ENCODE measurements at places on chromosomes 5 and 9. TPM values are rescaled to one million over a fixed set of nuclear protein-coding genes. Genes with fewer than 3 reads are reported as not detected.

The FCN2 gene
- 0.72 TPM for polyA plus RNA-seq

The FAM151B gene
- polyA plus RNA-seq: 0.59 TPM

The DHX29 gene
- polyA plus RNA-seq: 9.1 TPM

The BAAT gene
- polyA plus RNA-seq: 0.11 TPM

The UBE2QL1 gene
- polyA plus RNA-seq: 9.3 TPM

- no peak for DNase-seq
Observed at GRCh38 chr9:88380118-88380517, 8.1 kb upstream of the SPIN1 start.

DNA sequence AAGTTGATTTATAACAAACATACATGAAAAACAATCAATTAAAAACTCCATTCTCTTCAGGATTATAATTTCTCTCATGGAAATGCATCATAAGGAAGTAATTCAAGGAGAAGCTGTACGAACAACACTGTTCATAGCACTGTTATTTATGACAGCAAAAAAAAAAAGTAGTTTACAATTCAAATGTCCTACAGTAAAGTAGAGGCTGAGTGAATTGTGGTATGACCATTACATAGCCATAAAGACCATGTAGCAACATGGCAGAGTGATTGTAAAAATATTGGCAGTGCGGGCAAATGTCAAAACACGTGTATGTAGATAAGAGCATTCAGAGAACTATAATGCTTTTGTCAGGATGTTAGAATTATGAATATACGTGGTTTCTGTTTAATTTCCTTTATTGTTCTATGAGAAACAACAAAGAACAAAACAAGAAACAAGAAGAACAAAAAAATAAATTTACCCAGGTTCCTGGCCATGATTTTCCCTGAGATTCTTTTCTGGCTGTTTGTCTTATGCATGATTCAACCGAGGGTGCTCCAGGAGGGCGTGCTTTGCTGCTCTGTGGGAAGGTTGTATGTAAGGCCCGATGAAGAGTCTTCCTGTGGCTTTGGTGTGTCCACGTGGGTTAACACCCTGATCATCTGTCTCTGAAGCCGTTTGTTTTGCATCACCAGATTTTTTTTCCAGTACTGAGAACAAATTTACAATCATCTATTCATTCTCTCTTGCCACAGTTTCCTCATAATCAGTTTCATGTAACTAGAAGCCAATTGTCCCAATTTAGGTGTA lies 28.8 kb downstream of the GCNT4 start:
- DNase-seq: no peak

DNA sequence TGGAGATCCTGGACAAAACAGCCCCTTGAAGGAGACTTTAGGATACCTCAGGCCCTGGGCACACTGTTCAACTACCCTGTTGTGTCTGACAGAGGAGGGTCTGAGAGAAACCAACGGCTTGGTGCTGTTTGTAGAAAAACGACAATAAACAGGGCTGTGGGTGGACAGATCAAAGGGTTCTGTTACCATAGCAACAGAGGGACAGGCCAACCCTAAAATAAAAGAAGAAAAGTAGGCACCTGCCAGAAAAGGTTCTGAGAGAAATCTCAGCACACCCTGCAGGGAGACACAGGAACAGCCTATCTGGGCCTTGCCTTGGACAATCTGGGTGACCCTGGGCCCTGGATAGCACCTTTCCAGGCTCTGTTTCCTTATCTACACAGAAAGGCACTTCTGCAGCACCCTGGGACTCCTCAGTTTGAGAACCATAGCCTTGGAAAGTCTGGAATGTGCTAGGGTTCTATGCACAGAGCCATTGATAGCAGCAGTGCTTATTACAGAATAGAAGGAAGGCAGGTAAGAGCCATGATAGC lies 104.8 kb upstream of the TBC1D2 start:
- DNase-seq: no peak

GRCh38 chr9:76456202-76456926 lies 2.6 kb upstream of the GCNT1 start:
- peak; percentile 68 for DNase-seq

- DNase-seq: peak; percentile 53
Observed at GRCh38 chr9:134227451-134228411, 63.4 kb upstream of the RNU6ATAC start.

- no peak for DNase-seq
Observed at GRCh38 chr5:97100476-97100875, 41.9 kb downstream of the LIX1 start.

GRCh38 chr5:157175071-157175612 lies 5.5 kb upstream of the ITK start:
- DNase-seq: no peak

- DNase-seq: no peak
Observed at GRCh38 chr5:76007904-76008303, 75.3 kb upstream of the SV2C start.

DNA sequence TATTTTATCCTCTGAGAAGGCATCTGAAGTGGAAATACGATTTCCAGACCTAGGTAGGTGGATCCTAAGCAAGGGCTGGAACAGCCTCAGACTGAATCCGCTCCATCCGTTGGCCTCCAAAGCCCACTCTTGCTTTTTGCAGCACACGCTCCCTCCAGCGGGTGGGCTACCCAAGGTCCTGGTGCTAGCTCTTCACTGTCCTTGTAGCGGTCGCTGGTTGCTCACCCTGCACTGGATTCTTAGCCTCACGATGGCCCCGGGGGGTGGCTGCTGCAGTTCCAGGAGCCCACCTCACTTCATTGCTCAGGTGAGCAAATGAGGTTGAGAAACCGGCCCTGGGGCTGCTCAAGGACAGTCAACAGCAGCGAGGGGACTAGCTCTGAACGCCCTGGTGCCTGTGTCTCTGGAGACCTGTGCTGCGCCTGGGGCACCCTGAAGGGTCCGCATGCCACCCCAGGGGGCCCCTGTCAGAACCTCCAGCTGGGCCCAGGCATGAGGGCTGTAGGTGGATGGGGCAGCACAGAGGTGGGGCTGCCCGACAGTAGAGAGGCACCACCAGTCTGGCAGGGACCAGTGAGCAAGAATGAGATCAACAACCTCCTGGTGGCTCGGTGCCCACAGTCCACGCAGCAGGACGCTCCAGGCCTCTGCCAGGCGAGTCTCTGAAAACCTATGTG lies 4.3 kb downstream of the MGAT4B start:
- no peak for DNase-seq

- peak; percentile 91 for DNase-seq
Observed at GRCh38 chr9:35814106-35814840, 569 bp downstream of the HINT2 start.

DNA sequence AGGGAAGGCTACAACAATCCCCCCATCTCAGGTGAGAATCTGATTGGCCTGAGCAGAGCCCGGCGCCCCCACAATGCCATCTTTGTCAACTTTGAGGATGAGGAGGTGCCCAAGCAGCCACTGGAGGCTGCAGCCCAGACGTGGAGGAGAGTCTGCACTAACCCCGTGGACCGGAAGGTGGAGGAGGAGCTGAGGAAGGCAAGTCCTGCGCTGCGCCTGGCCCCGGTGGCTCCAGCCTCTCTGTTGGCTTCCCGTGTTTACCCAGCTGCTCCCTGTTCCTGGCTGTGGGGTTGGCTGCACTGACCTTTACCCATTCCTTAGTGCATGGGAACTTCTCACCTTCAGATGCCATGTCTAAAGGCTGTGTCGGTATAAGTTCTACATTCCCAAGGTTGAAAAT lies 11.0 kb upstream of the CEL start:
- peak; percentile 55 for DNase-seq

DNA sequence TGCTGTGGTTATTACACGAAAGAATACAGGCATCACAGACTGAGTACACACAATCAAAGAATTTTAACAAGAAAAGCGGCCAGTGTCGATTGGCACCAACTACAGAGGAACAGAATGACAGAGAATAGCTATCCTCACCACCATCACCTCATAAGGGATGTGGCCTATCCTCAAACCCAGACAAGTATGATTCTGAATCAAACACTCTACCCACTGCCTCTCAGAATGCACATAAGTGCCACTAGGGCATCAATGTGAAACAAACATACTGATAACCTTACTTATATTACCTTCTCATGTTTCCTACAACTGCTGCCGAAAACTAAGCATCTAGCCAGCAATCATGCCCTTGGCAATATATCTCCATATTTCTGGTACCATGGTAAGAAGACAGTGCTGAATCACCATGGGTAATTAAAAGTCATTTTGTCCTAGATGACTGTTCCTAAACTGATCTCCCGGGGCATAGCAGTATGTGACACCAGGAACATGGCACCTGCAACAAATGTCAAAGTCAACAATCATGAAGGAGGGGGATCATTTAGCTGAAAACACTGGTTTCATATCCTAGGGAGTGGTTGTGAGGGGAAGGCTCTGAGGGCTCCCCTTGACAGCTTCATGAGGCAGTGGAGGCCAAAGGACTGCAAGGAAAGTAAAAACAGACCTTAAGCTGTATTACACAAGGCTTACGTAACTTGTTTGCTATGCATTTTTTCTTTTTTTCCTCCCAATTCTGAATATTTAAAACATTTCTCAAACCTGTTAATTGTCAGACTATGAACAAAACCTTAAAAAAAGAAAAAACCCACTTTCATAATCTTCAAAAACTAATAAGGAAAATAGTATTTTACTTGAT lies 88.3 kb downstream of the LHFPL2 start:
- no peak for DNase-seq

DNA sequence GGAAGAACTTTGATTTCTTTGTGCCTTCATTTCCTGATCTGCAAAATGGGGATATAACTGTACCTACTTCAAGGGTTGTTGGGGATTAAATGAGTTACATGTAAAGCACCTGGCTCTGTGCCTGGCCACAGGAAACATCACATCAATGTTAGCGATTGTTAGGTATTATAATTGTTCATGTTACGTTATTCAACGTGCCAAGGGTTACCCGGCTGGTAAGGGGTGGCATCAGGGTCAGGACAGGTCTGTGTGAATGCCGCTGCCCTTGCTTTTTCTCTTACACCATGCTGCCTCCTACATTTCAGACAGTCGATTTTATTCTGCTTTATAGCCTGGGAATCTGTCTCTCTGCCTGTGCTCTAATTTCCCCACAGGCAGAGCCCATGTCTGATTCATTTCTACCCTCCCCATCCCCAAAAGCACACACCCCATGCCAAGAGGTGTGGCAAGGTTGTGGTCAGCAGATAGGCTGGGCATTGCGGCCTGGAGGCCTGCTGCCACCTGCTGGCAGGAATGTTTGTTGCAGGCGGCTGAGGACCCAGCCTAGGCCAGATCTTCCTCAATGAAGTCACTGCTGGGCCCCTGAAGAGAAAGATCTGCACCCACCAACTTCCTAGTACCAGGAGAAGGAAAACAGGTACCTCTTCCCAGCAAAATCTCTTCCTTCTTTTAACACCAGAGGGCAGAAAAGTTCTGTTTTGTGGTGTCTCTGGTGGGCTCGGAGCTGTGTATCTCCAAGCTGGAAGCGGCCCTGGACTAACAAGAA lies 5.3 kb downstream of the ANKS6 start:
- DNase-seq: peak; percentile 93

GRCh38 chr5:108786806-108787483 lies 39.2 kb downstream of the FER start:
- DNase-seq: no peak

- DNase-seq: no peak
Observed at GRCh38 chr5:119059740-119060255, 11.1 kb upstream of the DMXL1 start.

DNA sequence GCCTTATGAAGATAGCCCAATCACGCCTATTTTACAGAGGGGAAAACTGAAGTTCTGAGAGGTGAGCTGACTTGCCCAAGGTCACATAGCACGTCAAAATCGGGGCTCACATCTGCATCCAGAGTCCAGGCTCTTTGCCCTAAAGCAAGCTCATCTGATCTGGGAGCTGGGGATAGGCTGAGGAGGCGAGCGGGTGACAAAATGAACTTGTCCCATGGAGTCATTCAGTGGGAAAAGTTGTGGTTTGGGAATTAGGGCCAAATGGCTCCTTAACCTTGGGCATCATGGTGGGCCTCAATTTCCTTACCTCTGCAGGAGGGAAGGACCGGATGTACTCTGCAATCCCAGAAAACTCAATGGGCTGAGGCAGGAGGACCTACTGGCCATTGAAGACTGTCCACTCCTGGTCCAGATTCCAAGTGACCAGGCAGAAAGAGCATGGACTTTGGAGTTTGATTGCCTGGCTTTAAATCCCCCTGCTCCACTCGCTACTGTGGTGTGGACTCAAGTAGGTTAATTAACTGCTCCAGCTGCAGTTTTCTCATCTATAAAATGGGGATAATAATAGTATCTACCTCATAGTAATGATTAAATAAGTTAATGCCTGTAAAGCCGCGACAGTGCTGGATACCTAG lies 160.4 kb downstream of the RGS3 start:
- no peak for DNase-seq

All from right cardiac atrium (tissue), 5 donors.